Right lobe of liver (tissue), 6 donors: ENCODE measurements at places on chromosomes 1 and 21.

GRCh38 chr1:53860967-53861411 lies 22.9 kb upstream of the NDC1 start:
- peaks cover 25% of the 10 kb centered on the region for H3K36me3 ChIP-seq
- no peak overlapping the region for H3K4me3 ChIP-seq
- H3K27me3 ChIP-seq: no peaks in the 10 kb centered on the region
- no peaks in the 10 kb centered on the region for H3K4me1 ChIP-seq
- no peak for DNase-seq

GRCh38 chr1:196558411-196558810 lies 49.8 kb downstream of the KCNT2 start:
- peak overlapping the region; percentile 17 for H3K4me3 ChIP-seq
- H3K27ac ChIP-seq: peak overlapping the region; percentile 68
- no peaks in the 10 kb centered on the region for H3K27me3 ChIP-seq
- DNase-seq: no peak
- no peaks in the 10 kb centered on the region for H3K36me3 ChIP-seq

- H3K4me1 ChIP-seq: no peaks in the 10 kb centered on the region
- no peak within 1 kb of the TSS for H3K4me3 ChIP-seq
- no peak for DNase-seq
- no peaks in the 10 kb centered on the region for H3K27me3 ChIP-seq
Measured at GRCh38 chr1:153030895-153031294, at the start of gene SPRR1B. TSS of gene SPRR1B (plus strand) at chr1:153031203. CDS start at chr1:153032346, 1,143 bp downstream.

- H3K4me1 ChIP-seq: no peaks in the 10 kb centered on the region
- H3K36me3 ChIP-seq: no peaks in the 10 kb centered on the region
- no peak for DNase-seq
- H3K4me3 ChIP-seq: no peak overlapping the region
- no peak overlapping the region for H3K27ac ChIP-seq
- H3K27me3 ChIP-seq: no peaks in the 10 kb centered on the region
Measured at GRCh38 chr1:223426936-223427335, 33.7 kb downstream of the CCDC185 start.

DNA sequence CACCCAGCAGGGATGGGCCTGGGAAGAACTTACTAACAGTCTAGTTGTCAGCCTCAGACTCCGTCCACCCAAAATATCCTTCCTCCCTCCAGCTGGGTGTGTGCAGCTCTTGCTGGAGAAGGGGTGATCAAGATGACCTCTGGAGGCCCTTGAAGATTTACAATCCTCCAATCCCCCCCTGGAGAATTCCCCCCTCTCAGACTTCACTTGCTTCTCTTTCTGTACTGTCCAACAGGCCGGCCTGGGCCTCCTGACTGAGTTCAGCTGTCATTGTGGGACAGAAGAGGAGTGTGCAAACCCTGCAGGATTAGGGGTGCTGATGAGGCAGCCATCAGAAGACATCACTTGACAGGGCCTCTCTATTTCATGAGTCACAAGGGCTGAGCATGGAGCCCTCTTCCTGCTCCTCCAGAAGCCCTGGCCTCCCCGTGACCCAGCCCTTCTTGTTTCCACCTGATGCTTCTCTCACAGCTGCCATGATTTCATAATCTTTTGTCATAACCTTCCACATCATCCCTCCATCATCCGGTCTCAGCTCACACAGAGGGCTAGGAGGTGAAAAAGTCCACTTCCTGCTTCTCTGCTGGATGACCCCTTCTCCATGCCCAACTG lies 17.5 kb upstream of the IGFN1 start:
- peaks cover 39% of the 10 kb centered on the region for H3K4me1 ChIP-seq
- no peak overlapping the region for H3K4me3 ChIP-seq
- H3K36me3 ChIP-seq: no peaks in the 10 kb centered on the region
- H3K27me3 ChIP-seq: no peaks in the 10 kb centered on the region
- no peak for DNase-seq
